ENCODE measurements at places on chromosomes 12 and 14. TPM values are rescaled to one million over a fixed set of nuclear protein-coding genes. Genes with fewer than 3 reads are reported as not detected.

KCNMB4 gene
- 2.6 TPM for total RNA-seq

PAPLN gene
- 0.35 TPM for total RNA-seq

HNF1A gene
- total RNA-seq: not detected

- no peak for DNase-seq
Measured at GRCh38 chr12:116990971-116991966, 80.5 kb downstream of the FBXW8 start.

TIMM9 gene
- 105 TPM for total RNA-seq

PPP4R4 gene
- total RNA-seq: not detected

GRCh38 chr12:19410211-19410610 is 29.1 kb upstream of the AEBP2 start:
- no peak for DNase-seq

PRB2 gene
- not detected for total RNA-seq

DNA sequence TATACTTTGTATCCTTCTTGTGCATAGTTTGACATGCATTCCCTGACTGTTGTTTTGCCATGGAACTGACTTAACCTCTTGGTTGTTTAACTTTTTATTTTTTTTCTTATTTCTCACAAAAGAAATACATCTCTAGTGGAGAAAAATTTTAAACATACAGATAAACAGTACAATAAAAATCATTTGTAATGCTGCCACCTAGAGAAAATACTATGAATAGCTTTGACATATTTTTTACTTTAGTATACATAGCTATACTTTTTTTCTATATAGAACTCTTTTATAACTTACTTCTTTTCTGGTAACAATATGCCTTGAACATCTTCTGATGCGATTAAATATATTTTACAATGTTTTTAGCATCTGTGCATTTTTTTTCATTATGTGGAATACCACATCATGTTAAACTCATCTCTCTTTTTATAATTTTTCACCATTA is 184.5 kb downstream of the AKAP6 start:
- DNase-seq: peak; percentile 49

- peak; percentile 82 for DNase-seq
Measured at GRCh38 chr12:6872073-6873048, 742 bp downstream of the SPSB2 start.

DNA sequence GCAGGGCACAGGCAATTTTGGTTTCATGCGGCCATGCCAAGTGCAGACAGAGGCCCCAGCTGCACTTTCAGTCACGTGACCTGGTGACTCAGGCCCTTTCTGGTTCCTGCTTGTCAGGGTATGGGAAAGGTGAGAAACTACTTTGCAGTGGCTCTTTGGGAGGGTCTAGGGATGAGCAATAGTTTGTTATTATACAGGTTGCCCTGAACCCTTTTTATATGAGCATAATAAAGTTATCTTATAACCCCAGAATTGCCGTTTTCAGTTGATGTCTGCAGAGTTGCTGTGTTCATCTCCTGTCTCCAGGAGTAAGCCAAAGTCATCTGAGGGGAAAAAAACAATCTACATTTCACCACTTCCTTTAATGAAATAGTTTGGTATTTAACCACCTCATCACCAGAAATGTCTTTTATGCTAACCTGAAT is 30.9 kb upstream of the EMP1 start:
- peak; percentile 91 for DNase-seq

- DNase-seq: no peak
Measured at GRCh38 chr12:67757651-67758050, 109.1 kb downstream of the DYRK2 start.

- DNase-seq: peak; percentile 62
Measured at GRCh38 chr12:130768120-130768519, 52.0 kb upstream of the RIMBP2 start.

PTGDR gene
- total RNA-seq: not detected

GRCh38 chr14:80996049-80996901 is 40.9 kb downstream of the TSHR start:
- peak; percentile 83 for DNase-seq

DNA sequence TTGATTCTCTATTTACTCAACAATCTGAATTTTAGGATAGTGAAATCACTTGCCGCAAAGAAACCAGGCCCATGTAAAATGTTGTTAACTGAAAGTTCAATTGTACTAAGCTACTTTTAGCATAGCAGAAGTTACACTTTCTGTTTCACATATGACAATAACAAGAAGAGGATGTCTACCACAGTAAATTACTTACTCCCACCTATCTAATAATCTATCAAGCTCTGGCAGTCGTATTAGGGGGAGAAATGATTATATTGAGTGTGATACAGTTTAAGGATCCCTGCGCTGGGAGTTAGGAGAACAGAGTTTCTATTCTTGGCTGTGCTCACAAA is 66.5 kb upstream of the CAND1 start:
- DNase-seq: no peak

DTX3 gene
- total RNA-seq: 15.9 TPM

KRT81 gene
- total RNA-seq: 2,042 TPM

GRCh38 chr14:38553586-38553985 is 297.7 kb upstream of the CLEC14A start:
- peak; percentile 36 for DNase-seq

OLR1 gene
- not detected for total RNA-seq

All from PC-3 (cell line).